ENCODE measurements at places on chromosomes 5 and 9. TPM values are rescaled to one million over a fixed set of nuclear protein-coding genes. Genes with fewer than 3 reads are reported as not detected.

DNA sequence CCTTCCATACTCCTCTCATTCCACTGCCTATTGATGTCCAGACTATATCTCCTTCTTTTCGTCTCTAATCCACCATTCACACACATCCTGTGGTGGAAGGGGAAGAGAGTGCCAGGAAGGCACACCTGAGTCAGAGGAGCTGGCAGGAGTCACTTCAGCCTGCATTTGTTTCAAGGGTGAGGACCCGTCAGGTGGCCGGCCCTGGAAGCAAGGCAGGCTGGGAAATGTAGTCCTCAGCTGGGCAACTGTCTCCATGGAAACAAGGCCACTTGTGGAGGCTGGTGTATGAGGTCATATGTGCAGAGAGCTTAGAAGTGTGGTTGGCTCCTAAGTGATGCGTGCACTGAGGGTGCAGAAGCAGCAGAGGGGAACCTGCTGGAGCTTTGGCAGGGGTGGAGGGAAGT is 278.4 kb downstream of the NSG2 start:
- no peak overlapping the region for H3K4me3 ChIP-seq
- H3K27ac ChIP-seq = no peak overlapping the region
- no peaks in the 10 kb centered on the region for H3K36me3 ChIP-seq
- no peaks in the 10 kb centered on the region for H3K4me1 ChIP-seq
- no peak for DNase-seq

DNA sequence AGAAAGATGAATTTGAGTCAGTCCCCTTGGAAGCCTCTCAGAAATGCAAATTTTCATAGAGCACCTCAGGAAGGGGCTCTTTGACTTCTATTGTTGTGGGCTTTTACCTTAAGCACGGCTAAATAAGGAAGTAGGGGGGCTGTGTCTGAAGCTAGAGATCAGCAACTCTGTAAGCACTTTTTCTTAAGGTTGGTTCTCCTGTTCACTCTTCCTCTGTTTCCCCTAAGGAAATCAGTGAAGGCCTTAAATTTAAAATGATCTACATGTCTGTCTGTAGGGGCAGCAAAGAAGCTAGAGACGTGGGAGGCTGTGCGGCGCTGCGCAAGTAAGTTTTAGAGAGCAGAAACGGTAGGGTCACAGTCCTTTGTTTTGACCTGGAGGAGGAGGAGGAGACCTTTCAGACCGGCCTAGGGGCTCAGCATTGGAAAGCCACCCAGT is 1.2 kb upstream of the CDC14B start:
- no peaks in the 10 kb centered on the region for H3K27me3 ChIP-seq
- peaks cover 19% of the 10 kb centered on the region for H3K4me1 ChIP-seq
- DNase-seq = no peak
- no peak overlapping the region for H3K4me3 ChIP-seq
- H3K27ac ChIP-seq = no peak overlapping the region

Gene NUTM2F
- not detected for total RNA-seq

Gene ZNF454
- not detected for total RNA-seq

Gene ARSI
- 0.21 TPM for total RNA-seq

DNA sequence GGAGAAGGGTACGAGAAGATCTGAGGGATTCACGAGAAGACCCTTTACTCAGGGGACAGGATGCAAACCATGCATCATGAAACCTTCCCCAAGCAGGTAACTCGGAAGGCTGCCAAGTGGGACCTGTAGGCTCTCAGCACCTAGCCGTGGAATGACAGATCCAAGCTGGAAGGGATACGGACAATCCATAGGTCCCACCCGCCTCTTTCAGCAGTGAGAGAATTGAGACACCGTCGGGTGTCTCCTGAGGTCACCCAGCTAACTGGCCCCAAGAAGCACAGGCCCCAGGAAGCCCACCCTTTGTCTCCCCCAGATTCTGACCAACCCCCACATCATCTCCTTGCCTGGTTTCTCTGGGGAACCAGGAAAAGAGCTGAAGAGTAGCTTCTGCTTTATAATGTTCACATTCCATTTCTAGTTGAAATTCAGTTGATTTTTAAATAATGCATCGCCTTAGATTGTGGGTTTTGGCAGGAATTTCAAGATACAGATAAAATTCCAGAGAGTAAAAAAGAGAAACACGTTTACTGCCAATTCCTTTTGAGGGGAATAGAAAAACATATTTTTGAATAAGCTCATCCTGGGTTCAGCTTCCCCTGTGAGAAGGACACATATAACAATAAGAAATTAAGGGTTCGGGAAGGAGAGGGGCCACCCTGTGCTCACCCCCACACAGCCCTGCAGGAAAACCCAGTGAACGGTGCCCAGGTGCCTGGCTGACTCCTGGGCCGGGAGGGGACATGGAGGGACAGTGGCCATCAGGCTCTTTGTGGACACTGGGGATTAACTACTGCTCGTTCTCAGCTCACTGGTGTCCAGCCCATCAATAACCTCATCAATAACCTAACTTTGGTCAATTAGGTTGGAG is 51.1 kb downstream of the NSUN2 start:
- no peak overlapping the region for H3K27ac ChIP-seq
- H3K27me3 ChIP-seq = peaks cover 50% of the 10 kb centered on the region
- H3K36me3 ChIP-seq = no peaks in the 10 kb centered on the region
- H3K4me3 ChIP-seq = no peak overlapping the region
- no peaks in the 10 kb centered on the region for H3K4me1 ChIP-seq

DNA sequence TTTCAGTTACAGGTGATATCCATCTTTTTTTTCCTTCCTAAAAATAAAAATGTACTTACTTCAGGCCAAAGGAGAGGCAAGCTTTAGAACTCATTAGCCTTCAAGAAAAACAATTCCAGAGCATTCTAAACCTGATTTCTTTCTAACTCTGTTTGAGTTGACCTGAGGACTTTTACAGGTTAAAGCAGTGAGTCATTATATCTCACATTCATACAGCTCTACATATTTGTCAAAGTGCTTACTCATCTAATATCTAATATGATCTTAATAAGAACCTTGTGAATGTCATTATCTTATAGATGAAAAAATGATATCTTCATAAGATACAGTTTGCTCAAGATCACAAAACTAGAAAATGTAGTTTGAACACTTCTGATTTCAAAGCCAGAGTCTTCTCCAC is 149.2 kb upstream of the CDKN2B start:
- H3K36me3 ChIP-seq = no peaks in the 10 kb centered on the region
- no peak overlapping the region for H3K27ac ChIP-seq
- no peak overlapping the region for H3K4me3 ChIP-seq
- H3K27me3 ChIP-seq = no peaks in the 10 kb centered on the region
